ENCODE measurements at places on chromosomes 12 and 14. TPM values are rescaled to one million over a fixed set of nuclear protein-coding genes. Genes with fewer than 3 reads are reported as not detected.

The TAOK3 gene
- 13.5 TPM for total RNA-seq

GRCh38 chr12:101302741-101303140 lies 22.8 kb downstream of the UTP20 start:
- peaks cover 18% of the 10 kb centered on the region for H3K36me3 ChIP-seq
- no peak for DNase-seq
- no peak overlapping the region for H3K27ac ChIP-seq
- H3K4me3 ChIP-seq: no peak overlapping the region

The SRP54 gene
- 33.5 TPM for total RNA-seq

The SERPINA1 gene
- total RNA-seq: 2.6 TPM

GRCh38 chr12:93514853-93515252 lies 47.5 kb downstream of the MRPL42 start:
- H3K27ac ChIP-seq: no peak overlapping the region
- no peaks in the 10 kb centered on the region for H3K27me3 ChIP-seq
- no peak for DNase-seq
- no peaks in the 10 kb centered on the region for H3K4me1 ChIP-seq
- no peaks in the 10 kb centered on the region for H3K36me3 ChIP-seq

DNA sequence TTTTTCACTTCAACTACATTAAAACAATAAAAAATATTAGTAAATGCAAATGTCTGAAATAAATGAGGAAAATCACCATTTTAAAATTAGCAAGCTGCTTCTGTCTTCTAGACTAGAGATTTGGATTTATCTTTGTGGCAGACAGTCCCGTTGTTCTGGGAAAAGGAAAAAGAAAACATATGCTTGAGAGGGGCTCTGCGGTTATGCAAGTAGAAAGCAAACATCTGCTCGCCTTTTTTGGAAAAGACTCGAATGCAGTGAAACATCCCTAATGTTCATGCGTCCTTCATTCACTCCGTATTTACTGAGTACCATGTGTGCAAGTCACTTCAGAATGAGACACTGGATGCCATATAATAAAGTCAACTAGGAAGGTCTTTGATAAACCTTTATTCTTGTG lies 44.9 kb downstream of the IFNG start:
- no peak overlapping the region for H3K27ac ChIP-seq
- H3K4me1 ChIP-seq: peaks cover 10% of the 10 kb centered on the region
- no peak overlapping the region for H3K4me3 ChIP-seq

GRCh38 chr14:27605282-27605681 lies 1007.4 kb upstream of the NOVA1 start:
- no peak overlapping the region for H3K27ac ChIP-seq
- DNase-seq: no peak
- H3K4me3 ChIP-seq: no peak overlapping the region
- no peaks in the 10 kb centered on the region for H3K4me1 ChIP-seq

GRCh38 chr12:113152835-113153814 lies 3.6 kb downstream of the CFAP73 start:
- H3K4me3 ChIP-seq: peak overlapping the region; percentile 50
- DNase-seq: peak; percentile 62
- H3K27me3 ChIP-seq: no peaks in the 10 kb centered on the region
- H3K36me3 ChIP-seq: peaks cover 9% of the 10 kb centered on the region

The APOF gene
- not detected for total RNA-seq

DNA sequence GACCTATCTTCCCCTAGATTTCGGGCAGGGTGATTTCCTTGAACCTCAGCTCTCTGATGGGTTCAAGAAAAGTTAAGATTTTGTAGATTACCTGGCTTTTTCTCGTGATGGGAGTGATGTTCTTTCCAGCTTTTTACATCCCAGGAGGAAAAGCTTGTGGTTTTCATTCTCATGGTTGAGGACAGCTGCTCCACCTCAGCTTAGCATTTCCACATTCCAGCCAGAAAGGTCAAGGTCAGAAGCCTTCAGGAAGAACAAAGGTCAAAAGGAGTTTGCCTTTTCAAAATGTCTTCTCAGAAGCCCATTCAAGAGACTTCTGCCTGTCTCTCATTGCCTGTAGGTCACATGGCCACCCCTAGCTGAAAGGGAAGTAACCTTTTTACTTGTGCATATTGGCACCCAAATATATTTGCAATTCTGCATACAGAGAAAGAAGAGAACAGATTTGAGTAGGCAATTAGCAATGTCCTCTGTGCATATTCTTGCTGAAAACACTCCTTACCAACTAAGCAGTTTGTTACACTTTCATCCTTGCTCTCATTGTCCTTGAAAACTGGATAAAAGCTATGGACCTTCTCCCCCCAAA lies 6.6 kb upstream of the ADGRD1 start:
- peaks cover 6% of the 10 kb centered on the region for H3K27me3 ChIP-seq
- H3K36me3 ChIP-seq: no peaks in the 10 kb centered on the region
- no peak for DNase-seq
- H3K4me3 ChIP-seq: no peak overlapping the region
- H3K27ac ChIP-seq: no peak overlapping the region

DNA sequence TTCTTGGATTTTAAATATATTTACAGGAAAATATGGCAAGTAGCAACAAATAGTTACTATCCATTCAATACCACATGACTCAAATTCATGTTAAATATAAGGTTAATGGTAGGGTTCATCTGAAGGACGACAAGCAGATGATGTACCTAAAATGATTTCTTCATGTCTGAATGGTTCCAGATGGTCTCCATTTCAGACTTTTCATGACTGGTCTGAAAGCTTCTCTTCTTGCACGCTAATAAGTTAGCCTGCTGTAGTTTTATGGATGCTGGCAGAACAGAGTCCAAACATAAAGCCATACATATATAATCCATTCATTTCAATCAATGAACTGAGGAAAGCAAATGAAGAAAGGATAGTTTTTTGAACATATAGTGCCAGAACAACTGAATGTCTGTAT lies 257.0 kb upstream of the MGAT4C start:
- H3K27me3 ChIP-seq: no peaks in the 10 kb centered on the region
- H3K36me3 ChIP-seq: no peaks in the 10 kb centered on the region
- H3K27ac ChIP-seq: no peak overlapping the region
- H3K4me3 ChIP-seq: no peak overlapping the region

- no peaks in the 10 kb centered on the region for H3K4me1 ChIP-seq
- no peaks in the 10 kb centered on the region for H3K27me3 ChIP-seq
- DNase-seq: no peak
- no peaks in the 10 kb centered on the region for H3K36me3 ChIP-seq
- no peak overlapping the region for H3K4me3 ChIP-seq
These were observed 93.3 kb upstream of the NAP1L1 start for GRCh38 chr12:76177821-76178220.

DNA sequence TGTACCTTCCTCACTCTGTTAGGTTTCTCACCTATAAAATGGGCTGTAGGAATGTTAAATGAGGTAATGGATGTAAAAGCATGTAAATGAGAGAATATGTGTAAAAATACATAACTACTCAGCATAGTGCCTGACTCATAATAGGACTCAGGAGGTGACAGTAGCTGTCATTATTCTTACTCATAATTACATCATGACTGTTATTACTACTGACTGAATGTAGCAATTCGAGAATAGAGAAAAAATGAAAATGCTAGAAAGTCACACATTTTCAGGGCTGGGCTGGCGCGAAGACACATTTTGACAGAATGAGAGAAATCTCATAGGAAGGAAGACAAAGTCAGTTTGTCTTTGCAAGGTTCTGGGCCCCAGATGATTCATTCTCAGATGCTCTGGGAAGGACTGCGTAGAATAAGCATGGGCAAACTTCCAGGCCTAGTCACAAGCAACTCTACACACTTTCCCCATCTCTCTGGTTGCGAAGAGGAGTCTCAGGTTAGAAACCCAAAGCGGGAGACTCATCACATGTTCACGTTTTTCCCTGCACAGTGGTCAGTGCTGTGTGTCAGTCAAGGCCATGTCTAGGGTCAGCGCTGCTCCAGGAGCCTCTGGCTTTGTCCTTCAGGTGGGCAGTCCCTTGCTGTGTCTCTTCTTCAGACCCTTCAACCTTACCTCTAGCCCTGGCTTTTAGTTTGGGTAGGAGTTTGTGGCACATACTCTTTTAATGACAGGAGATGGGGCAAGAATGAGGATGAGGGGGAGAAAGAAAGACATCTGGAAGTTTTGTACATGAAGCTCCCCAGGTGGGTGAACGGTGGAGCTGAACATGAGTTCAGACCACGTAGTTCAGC lies 8.4 kb downstream of the GPRC5A start:
- no peak overlapping the region for H3K27ac ChIP-seq
- DNase-seq: no peak
- no peaks in the 10 kb centered on the region for H3K36me3 ChIP-seq
- H3K4me1 ChIP-seq: no peaks in the 10 kb centered on the region

GRCh38 chr12:53638057-53638456 lies 11.9 kb upstream of the ATF7 start:
- no peaks in the 10 kb centered on the region for H3K4me1 ChIP-seq
- H3K36me3 ChIP-seq: no peaks in the 10 kb centered on the region
- no peak overlapping the region for H3K27ac ChIP-seq

GRCh38 chr12:1213618-1214205 lies 222.7 kb downstream of the ERC1 start:
- DNase-seq: no peak
- H3K36me3 ChIP-seq: no peaks in the 10 kb centered on the region
- H3K4me3 ChIP-seq: no peak overlapping the region
- no peaks in the 10 kb centered on the region for H3K27me3 ChIP-seq
- H3K27ac ChIP-seq: no peak overlapping the region

DNA sequence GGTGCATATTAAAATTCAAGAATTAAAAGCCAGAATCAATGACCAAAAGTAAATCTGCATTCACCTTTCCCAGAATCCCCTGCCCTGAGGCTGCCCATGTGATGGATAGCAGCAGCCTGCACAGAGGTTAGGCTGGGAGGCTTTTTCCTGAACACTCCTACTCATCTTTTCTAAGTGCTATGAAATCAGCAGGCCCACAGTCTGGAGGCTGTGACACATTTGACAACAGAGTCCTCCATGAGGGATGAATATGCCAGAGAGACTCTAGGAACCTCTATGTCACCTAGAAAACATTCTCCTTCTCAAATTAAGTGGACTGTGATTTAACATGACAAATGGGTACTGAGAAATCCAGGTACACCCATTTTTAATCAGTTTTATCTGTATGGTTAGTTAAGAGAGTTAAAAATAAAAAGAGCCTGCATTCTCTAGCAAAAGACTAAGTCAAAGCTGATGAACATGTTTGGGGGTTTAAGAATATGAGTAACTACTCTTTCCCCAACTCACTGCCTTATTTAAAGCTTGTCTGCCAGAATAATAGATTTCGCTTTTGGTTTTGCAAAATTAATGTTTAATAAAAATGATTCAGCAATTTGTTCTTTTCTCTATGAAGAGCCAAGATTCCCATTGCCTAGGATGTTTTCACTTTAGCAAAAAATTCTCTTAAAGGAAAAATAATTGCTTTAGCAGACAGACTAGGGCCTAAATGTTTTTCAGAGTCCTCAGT lies 115.0 kb downstream of the RTN1 start:
- no peak for DNase-seq
- H3K27me3 ChIP-seq: no peaks in the 10 kb centered on the region
- no peaks in the 10 kb centered on the region for H3K4me1 ChIP-seq
- H3K36me3 ChIP-seq: no peaks in the 10 kb centered on the region
- no peak overlapping the region for H3K4me3 ChIP-seq

DNA sequence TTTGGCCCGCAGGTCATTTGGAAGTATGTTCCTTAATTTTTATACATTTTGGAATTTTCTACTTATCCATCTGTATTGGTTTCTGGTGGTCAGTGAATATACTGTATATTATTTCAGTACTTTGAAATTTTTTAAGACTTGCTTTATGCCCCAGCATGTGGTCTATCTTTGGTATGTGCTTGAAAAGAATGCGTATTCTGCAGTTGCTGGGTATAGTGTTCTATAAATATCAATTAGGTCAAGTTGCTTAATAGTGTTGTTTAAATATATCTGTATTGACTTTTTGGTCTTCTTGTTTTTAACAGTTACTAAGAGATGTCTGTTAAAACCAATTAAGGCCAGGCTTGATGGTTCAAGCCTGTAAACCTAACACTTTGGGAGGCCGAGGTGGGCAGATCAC lies 21.7 kb upstream of the SIX1 start:
- peak overlapping the region; percentile 51 for H3K27ac ChIP-seq
- peaks cover 6% of the 10 kb centered on the region for H3K4me1 ChIP-seq
- no peaks in the 10 kb centered on the region for H3K27me3 ChIP-seq
- no peak for DNase-seq
- no peaks in the 10 kb centered on the region for H3K36me3 ChIP-seq
- no peak overlapping the region for H3K4me3 ChIP-seq

- no peak for DNase-seq
- no peak overlapping the region for H3K27ac ChIP-seq
- no peak overlapping the region for H3K4me3 ChIP-seq
- no peaks in the 10 kb centered on the region for H3K4me1 ChIP-seq
- H3K27me3 ChIP-seq: no peaks in the 10 kb centered on the region
These were observed 68.9 kb downstream of the SLC6A15 start for GRCh38 chr12:84843593-84844144.

The GARIN6 gene
- total RNA-seq: not detected

DNA sequence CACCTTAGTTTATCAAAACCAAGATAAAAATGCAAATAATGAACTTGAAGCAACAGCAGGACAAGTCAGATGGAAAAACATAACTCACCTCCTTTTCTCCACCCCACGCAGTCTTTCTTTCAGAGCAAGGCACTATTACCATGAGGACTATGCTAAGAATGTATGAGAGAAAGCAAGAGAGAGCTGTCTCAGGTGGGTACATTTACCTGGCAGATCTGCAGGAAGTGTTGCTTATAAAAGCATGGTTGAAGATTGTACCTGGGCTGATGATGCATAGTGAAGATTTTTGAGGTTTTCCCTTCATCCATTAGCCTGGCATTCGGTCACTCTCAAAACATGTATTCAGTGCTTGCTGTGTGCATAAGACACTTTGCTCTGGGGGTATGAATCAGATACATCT lies 68.8 kb upstream of the IFNG-AS1 start:
- no peak overlapping the region for H3K27ac ChIP-seq
- H3K4me1 ChIP-seq: peaks cover 13% of the 10 kb centered on the region
- no peak for DNase-seq
- H3K4me3 ChIP-seq: no peak overlapping the region
- H3K36me3 ChIP-seq: no peaks in the 10 kb centered on the region
- H3K27me3 ChIP-seq: no peaks in the 10 kb centered on the region

GRCh38 chr12:80230068-80230467 lies 130.7 kb downstream of the OTOGL start:
- H3K27me3 ChIP-seq: no peaks in the 10 kb centered on the region
- H3K36me3 ChIP-seq: no peaks in the 10 kb centered on the region
- no peaks in the 10 kb centered on the region for H3K4me1 ChIP-seq
- DNase-seq: no peak
- no peak overlapping the region for H3K27ac ChIP-seq

The USP5 gene
- 127 TPM for total RNA-seq

DNA sequence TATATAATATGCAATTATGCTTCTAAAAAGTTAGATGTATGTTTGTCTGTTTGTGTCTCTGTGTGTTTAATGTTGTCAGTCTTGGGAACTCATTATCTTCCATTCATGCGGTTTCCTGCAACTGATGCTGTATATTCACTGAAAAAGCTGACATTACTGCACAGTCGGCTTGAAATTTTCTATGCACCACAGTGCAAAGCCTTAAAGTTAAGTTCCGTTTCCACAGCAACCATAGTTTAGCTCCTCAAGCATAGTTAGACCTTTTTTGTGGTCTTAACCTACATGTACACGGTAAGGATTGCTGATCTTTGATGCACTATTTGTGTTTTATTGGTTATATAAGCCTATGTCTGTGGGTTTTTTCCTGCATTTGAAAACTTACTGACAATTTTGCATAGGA lies 309.4 kb downstream of the KCNC2 start:
- no peak overlapping the region for H3K4me3 ChIP-seq
- H3K27ac ChIP-seq: no peak overlapping the region
- no peaks in the 10 kb centered on the region for H3K27me3 ChIP-seq
- no peaks in the 10 kb centered on the region for H3K4me1 ChIP-seq

The LRP1 gene
- total RNA-seq: 50.6 TPM

GRCh38 chr12:96153131-96153725 lies 40.9 kb upstream of the ELK3 start:
- no peaks in the 10 kb centered on the region for H3K4me1 ChIP-seq
- DNase-seq: no peak
- H3K27ac ChIP-seq: no peak overlapping the region
- H3K27me3 ChIP-seq: no peaks in the 10 kb centered on the region
- no peaks in the 10 kb centered on the region for H3K36me3 ChIP-seq
- no peak overlapping the region for H3K4me3 ChIP-seq
